ENCODE measurements at places on chromosomes 6 and 20. TPM values are rescaled to one million over a fixed set of nuclear protein-coding genes. Genes with fewer than 3 reads are reported as not detected.

GRCh38 chr20:59005523-59006166 lies 1.4 kb downstream of the CTSZ start:
- DNase-seq: no peak

- no peak for DNase-seq
Measured at GRCh38 chr20:13403453-13403852, 182.4 kb downstream of the ISM1 start.

GRCh38 chr20:5864428-5864827 lies 85.9 kb downstream of the TRMT6 start:
- no peak for DNase-seq

DNA sequence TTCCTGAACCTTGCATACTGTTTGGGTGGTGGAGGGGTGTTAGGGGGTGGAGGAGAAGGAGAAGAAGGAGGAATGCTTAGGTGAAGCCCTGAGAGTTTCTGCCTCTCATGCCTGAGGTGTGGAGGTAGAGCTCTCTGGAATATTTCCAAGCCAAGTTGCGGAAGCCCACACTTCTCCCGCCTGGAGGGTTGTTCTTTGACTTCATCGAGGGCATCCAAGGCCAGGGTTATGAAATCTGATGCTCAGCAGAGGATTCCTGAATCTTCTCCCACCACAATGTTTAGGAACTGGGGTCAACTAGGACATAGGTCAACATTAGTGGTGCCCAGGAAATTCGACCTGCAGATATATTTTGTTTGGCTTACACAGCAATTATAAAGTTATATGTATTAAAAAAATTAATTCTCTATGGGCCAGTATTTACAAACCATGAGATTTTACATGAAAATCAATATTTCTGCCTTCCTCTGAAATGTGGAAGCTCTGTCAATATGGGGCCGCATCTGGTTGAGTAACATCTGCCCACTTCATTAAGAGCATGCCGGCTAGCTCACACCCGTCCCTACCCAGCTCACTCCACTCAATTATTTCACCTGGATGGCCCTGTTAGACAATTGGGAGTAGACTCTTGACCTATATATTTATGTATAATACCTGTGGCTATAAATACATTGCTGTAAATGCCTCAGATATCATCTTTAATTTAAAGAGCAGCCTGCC lies 257.1 kb upstream of the ZFP64 start:
- no peak for DNase-seq

- DNase-seq: no peak
Measured at GRCh38 chr6:45949256-45949655, 66.4 kb downstream of the CLIC5 start.

GRCh38 chr20:24027229-24027628 lies 38.6 kb upstream of the GGTLC1 start:
- peak; percentile 72 for DNase-seq

DNA sequence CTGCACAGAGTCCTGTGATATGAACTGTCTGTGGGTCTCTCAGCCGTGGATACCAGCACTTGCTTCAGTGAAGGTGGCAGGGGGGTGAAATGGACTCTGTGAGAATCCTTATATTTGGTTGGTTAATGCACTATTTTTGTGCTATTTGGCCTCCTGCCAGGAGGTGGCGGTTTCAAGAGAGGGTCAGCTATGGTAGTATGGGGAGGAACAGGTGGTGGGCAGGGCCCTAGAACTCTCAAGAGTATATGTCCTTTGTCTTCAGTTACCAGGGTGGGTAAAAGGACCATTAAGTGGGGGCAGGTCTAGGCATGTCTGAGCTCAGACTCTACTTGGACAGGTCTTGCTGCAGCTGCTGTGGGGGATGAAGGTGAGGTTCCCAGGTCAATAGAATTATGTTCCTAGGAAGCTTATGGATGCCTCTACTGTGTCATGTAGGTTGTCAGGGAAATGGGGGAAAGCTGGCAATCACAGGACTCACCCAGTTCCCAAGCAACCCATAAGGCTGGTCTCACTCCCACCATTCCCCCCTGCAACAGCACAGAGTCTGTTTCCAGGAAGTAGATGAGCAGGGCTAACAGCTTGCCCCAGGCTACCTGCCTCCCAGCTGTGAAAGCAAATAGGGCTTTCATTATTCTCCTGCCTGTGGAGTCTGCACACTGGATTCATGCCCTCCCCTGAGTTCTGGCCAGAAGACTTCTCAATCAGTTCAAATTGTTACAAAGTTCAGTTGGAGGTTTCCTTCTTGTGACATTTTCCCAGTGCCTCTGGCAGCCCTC lies 56.8 kb upstream of the PHIP start:
- DNase-seq: no peak

Gene CEP57L1
- total RNA-seq: 22.6 TPM

Gene CLVS2
- not detected for total RNA-seq
